ENCODE measurements at places on chromosomes 13 and 19. TPM values are rescaled to one million over a fixed set of nuclear protein-coding genes. Genes with fewer than 3 reads are reported as not detected.

The SIGLEC14 gene
- total RNA-seq = not detected

The RGL3 gene
- total RNA-seq = not detected

The HCN2 gene
- 0.64 TPM for total RNA-seq

The CGB1 gene
- total RNA-seq = not detected

The WIZ gene
- total RNA-seq = 27.3 TPM

The CRX gene
- not detected for total RNA-seq

The PSG11 gene
- not detected for total RNA-seq

The CEACAM7 gene
- total RNA-seq = not detected

The ELSPBP1 gene
- not detected for total RNA-seq

The SELENOV gene
- not detected for total RNA-seq

The FARP1 gene
- 1.0 TPM for total RNA-seq

The C5AR1 gene
- 1.3 TPM for total RNA-seq

The IQCN gene
- total RNA-seq = 4.0 TPM

The GNG7 gene
- 0.59 TPM for total RNA-seq

The DOCK6 gene
- 1.7 TPM for total RNA-seq

The NCR1 gene
- 81.6 TPM for total RNA-seq

The ZNF534 gene
- total RNA-seq = not detected

Measured in natural killer cell treated with Interleukin-12 subunit alpha and Interleukin-12 subunit beta and Interleukin-15 and Interleukin-18, amount 100 ng/mL, for 72 hours (primary cell).